ENCODE measurements at places on chromosomes 13 and 19.

DNA sequence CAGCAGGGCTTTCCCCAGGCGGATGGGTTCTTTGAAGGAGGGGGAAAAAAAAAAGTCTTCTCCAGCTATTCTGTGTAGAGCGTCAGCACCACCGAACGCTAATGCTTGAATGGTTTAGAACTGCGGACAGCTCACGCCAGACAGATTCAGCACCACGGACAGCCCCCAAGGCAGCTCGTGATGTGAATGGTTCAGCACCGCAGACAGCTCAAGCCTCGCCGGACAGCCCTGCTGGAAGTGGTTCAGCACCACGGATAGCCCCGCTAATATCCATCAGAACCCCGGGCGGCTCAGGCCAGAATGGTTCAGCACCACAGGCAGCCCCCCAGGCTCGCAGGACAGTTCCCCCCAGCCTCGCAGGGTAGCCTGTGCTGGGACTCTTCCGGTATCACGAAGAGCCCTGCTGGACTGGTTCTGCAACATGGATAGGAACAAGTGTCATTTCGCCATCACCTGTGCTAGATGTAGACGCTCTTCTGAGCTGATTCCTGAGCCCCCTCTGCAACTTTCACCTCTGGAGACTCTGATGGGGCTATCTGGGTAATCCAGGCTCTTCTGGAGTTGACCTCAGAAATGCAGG, 4.9 kb upstream of the SMIM17 start:
- DNase-seq, result no peak

- DNase-seq, result no peak
Measured at GRCh38 chr19:3210347-3211017, 14.0 kb upstream of the CELF5 start.

DNA sequence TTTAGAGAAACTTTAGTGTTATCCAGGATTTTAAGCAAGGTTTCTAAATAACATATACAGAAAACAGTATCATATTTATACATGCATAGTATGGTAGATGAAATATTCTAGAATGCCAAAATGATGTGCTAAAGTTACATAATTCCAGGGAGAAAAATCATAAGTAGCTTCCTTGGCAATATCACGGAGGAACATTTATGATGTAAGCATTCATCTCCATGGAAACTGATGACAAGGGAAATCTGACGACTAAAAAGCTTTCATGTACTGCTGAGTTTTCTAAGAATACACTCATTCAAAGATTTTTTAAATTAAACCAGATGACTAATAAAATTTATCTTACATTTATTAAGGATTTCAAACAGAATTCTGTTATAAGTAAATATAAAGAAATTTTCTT, 4.7 kb downstream of the TEX30 start:
- no peak for DNase-seq

DNA sequence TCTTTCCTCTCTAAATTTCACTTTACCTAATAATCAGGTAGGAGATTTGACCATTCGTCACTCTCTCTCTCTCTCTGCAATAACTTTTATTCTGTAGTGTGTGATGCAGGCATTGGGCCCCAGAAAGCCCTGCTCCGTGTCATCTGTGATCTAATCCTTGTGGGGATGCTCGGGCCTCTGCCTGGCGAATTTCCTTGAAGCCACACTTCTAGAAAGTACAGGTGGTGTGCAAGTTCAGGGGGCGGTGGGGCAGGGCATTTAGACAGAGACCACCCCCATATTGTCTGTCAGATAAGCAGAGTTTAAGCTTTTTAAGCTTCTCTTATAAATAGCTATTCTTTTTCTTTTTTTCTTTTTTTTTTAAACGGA, 53.4 kb upstream of the GPR12 start:
- no peak for DNase-seq

DNA sequence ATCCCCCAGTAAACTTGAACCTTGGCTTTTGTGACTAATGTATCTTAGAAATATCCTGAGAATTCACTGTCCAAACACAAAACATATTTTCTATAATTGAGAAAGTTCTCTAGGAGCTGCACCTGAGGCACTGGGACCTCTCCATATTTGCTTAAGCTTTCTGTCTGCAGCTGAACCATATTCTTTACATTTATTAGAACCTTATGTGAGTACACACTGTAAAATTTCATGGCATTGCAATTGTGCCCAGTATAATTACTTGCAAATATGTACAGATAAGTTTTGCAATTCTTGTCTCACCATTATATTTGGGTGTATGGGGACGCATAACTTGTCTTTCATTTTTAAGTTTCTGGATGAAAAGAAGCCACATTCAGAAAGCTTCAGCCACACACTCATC, 280.7 kb upstream of the KLHL1 start:
- no peak for DNase-seq

GRCh38 chr13:45063261-45063860, 56.9 kb upstream of the GTF2F2 start:
- DNase-seq, result no peak

GRCh38 chr19:28963486-28964250, 249.3 kb downstream of the UQCRFS1 start:
- no peak for DNase-seq

- no peak for DNase-seq
Measured at GRCh38 chr13:80462567-80462966, 121.6 kb upstream of the SPRY2 start.

DNA sequence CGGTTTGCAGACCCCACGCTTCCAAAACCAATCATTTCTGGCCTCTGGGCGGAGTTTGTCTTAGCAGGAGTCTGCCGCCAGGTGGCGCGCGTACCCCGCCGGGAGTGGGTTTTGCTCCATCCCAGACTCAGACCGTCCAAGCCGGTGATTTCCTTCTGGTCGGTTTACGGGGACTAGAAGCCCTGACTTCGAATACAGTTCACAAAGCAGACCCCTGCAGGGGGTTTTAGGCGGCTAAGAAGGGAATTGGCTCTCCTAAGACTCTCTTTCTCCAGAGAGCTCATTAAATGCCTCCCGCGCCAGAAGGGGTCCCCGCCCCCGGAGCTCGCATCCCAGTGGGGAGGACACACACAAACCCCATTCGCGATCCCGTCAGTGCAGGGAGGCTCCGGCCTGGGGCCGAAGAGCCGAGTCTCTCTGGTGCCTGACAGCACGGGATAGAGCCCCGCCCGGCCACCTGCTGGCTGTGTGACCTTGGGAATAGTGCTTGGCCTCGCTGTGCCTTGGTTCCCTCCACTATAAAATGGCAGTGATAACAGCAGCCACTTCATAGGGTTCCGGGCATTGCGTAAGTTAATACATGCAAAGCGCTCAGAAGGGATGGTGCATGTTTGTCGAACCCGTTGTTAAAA, 8.6 kb upstream of the NUP62 start:
- peak; percentile 74 for DNase-seq

DNA sequence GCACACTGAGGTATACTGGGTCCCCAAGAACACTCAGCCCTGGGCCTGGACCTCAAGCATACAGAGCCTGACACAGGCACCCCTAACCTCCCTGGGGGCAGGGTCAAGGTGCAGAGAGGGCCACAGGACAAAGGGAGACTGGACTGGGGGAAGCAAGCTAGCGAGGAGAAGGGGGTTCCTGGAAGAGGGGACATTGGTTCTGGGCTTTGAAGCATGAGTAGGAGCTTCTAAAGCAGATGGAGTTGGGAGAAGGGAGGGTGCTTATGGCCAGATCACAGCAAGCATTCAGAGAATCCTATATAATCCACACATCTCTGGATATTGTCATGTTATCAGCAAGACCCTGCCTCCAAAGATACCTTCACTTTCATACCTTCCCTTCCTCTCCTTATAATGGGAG, 3.2 kb downstream of the CIB3 start:
- no peak for DNase-seq

- DNase-seq, result no peak
Measured at GRCh38 chr19:16914421-16914820, 25.6 kb downstream of the F2RL3 start.

- DNase-seq, result peak; percentile 11
Measured at GRCh38 chr19:15701757-15702533, 25.9 kb upstream of the OR10H2 start.

- no peak for DNase-seq
Measured at GRCh38 chr13:43835701-43836100, 43.8 kb downstream of the CCDC122 start.

DNA sequence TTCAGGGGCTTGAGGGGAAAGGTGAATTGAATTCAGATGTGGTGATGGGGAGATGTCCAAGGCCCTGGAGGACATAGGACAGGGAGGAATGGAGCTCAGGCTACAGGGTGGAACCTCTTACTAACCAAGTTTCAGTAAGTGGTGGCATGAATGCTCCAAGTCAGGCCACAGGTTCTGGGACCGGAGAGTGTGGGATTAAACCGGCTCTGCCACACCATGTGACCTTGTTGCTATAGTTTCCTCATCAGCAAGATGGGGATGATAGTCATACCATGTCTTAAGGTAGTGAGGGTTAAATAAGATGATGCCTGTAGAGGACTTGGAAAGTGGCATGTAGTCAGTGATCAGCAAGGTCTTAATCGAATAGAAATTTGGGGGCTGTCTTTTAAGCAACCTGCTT, 16.3 kb downstream of the GPR183 start:
- DNase-seq, result no peak

DNA sequence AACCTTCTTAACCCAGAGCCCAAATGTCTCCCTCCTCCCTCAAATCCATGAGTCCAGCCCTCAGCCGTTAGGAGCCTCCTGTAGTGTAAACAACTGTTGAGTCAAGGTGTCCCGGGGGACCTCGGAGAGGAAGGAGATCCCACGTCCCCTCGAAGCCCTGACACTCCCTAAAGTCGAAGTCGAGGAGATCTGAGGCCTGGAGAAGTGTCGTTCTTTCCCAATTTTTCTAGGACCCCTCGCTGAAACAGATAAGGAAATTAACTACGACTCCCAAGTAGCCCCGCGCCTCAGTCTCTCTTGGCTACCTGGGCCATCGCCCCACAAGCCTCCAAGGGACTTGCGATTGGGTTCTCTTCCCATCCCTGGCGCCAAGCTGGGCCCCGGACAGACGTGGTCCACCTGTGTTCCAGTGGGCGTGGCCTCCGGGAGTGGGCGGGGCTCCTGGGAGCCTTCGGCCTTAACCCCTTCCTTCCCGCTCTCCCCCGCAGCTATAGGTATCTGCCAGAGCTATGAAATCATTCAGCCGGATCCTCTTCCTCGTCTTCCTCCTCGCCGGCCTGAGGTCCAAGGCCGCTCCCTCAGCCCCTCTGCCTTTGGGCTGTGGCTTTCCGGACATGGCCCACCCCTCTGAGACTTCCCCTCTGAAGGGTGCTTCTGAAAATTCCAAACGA, 869 bp downstream of the GFY start:
- DNase-seq, result peak; percentile 78

GRCh38 chr13:114100446-114101357, 31.7 kb downstream of the RASA3 start:
- DNase-seq, result no peak

DNA sequence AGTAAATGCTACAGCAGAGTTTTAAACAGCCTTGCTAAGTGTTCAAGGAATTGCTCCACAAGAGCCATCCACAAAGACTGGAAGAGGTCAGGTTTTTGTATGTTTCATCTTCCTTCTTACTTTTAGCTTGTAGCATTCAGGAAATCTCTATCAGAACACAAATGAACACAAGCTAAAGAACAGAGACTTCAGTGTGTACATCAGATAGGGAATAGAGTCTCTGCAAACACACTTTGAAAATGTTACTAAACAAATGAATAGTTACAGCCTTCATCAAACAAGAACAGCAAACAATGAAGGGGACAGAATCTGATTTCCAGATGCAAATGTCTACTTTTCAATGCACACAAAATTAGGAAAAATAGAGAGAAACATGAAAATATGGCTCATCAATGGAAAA, 7.7 kb downstream of the ZNF563 start:
- no peak for DNase-seq

- no peak for DNase-seq
Measured at GRCh38 chr13:33799950-33800592, 17.9 kb upstream of the RFC3 start.

GRCh38 chr19:38662537-38663155, 15.2 kb downstream of the ACTN4 start:
- DNase-seq, result no peak

DNA sequence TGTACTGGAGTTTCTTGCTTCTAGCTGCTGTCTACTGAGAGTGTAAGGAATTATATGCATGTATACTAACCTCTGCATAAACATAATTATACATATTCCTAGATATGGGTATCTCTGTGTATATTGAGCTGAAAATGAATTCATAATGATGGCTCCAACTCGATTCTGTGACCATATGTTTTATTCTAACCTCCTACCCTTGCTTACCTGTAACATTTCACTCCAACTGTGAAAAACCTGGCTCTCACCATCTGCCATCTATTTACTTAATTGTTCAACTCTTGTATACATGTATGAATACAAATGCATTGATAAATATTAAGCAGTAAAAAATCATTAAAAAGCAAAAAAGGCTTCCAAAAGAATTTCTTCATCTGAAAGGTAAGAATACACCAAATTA, 1729.5 kb upstream of the SPRY2 start:
- DNase-seq, result peak; percentile 64

DNA sequence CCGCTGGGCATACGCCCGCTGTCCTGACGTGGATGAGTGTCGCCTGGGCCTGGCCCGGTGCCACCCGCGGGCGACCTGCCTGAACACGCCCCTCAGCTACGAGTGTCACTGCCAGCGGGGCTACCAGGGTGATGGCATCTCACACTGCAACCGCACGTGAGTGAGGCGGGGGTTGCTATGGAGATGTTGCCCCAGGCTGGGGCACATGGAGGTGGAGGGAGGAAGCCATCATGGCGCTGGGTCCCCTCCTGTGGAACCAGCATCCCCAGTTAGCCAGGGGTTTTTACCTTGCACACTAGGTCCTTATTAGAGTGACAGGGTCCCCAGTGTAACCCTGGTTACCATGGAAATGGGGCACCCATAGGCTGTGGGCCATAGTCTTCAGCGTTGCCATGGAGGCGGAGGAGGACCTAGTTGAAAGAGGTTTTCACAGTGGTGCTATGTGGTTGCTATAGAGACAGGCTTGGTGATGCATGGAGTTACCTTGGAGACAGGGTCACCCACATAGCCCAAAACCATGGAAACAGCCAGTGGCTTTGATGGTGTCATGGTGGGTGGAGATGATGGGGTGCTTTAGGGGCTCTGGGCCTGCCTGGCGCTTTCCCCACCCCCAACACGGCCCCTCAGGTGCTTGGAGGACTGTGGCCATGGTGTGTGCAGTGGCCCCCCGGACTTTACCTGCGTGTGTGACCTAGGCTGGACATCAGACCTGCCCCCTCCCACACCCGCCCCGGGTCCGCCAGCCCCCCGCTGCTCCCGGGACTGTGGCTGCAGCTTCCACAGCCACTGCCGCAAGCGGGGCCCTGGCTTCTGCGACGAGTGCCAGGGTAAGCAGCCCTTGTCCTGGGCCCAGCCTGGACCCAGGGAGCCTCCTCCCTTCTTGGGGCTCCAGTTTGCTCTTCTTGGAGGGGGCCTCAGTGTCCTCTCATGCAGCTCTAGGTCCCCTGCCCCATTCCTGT, 27.1 kb downstream of the MEGF8 start:
- DNase-seq, result peak; percentile 37

GRCh38 chr19:6138066-6138465, 2.6 kb downstream of the ACSBG2 start:
- no peak for DNase-seq
